ENCODE measurements at places on chromosomes 12 and 14. TPM values are rescaled to one million over a fixed set of nuclear protein-coding genes. Genes with fewer than 3 reads are reported as not detected.
A peak's percentile ranks its signal among the peaks of the same experiment; 100 is the strongest.

Gene CLEC9A
- not detected for total RNA-seq

Gene CD163
- total RNA-seq = not detected

Gene DAO
- not detected for total RNA-seq

Gene GLIPR1L1
- total RNA-seq = not detected

- no peak for DNase-seq
- peaks cover 11% of the 10 kb centered on the region for H3K27me3 ChIP-seq
- no peaks in the 10 kb centered on the region for H3K36me3 ChIP-seq
- no peak overlapping the region for H3K27ac ChIP-seq
- no peak overlapping the region for H3K4me3 ChIP-seq
These were observed 513.0 kb downstream of the NRXN3 start for GRCh38 chr14:78683206-78683605.

- H3K27me3 ChIP-seq = no peaks in the 10 kb centered on the region
- H3K4me3 ChIP-seq = no peak overlapping the region
- no peak for DNase-seq
These were observed 29.1 kb upstream of the SYT1 start for GRCh38 chr12:78835493-78835892.

GRCh38 chr12:97452230-97452629 lies 10.4 kb upstream of the RMST start:
- no peaks in the 10 kb centered on the region for H3K4me1 ChIP-seq
- H3K27ac ChIP-seq = no peak overlapping the region
- no peak for DNase-seq
- no peaks in the 10 kb centered on the region for H3K36me3 ChIP-seq

GRCh38 chr14:55845963-55846825 lies 266.2 kb downstream of the KTN1 start:
- H3K27ac ChIP-seq = no peak overlapping the region
- no peaks in the 10 kb centered on the region for H3K27me3 ChIP-seq
- H3K36me3 ChIP-seq = no peaks in the 10 kb centered on the region
- H3K4me1 ChIP-seq = peaks cover 24% of the 10 kb centered on the region
- no peak overlapping the region for H3K4me3 ChIP-seq

GRCh38 chr12:16076557-16076956 lies 165.4 kb downstream of the DERA start:
- no peak overlapping the region for H3K4me3 ChIP-seq
- H3K27ac ChIP-seq = no peak overlapping the region
- H3K36me3 ChIP-seq = no peaks in the 10 kb centered on the region

DNA sequence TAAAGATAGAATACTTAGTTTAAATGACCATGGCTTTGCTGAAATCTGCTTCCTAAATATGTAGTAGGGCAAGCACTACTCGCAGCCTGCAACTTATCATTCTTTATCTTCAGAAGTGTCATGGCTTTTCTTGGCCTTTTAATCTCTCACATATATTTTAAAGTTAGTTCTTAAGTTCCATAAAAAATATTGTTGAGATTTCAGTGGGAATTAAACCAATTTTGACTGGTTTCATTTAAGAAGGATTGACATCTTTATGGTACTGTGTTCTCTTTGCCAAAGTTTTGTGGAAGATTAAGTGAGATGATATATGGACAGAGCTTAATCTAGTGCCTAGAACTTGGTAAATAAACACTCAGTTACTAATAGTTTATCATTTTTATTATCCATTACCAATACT lies 56.7 kb downstream of the KIAA0586 start:
- H3K36me3 ChIP-seq = peaks cover 29% of the 10 kb centered on the region
- DNase-seq = no peak
- no peaks in the 10 kb centered on the region for H3K4me1 ChIP-seq
- no peak overlapping the region for H3K4me3 ChIP-seq
- no peak overlapping the region for H3K27ac ChIP-seq

- H3K27ac ChIP-seq = no peak overlapping the region
- no peak for DNase-seq
- H3K36me3 ChIP-seq = no peaks in the 10 kb centered on the region
These were observed 22.3 kb downstream of the AKAP3 start for GRCh38 chr12:4626543-4626942.

- H3K36me3 ChIP-seq = no peaks in the 10 kb centered on the region
- H3K27me3 ChIP-seq = peaks cover 47% of the 10 kb centered on the region
- no peak overlapping the region for H3K4me3 ChIP-seq
- no peaks in the 10 kb centered on the region for H3K4me1 ChIP-seq
These were observed 334.3 kb upstream of the OR4E1 start for GRCh38 chr14:22007784-22008412.

GRCh38 chr14:90305176-90305601 lies 26.6 kb downstream of the NRDE2 start:
- no peak for DNase-seq
- H3K4me1 ChIP-seq = no peaks in the 10 kb centered on the region
- H3K27me3 ChIP-seq = no peaks in the 10 kb centered on the region
- H3K36me3 ChIP-seq = peaks cover 43% of the 10 kb centered on the region
- H3K27ac ChIP-seq = no peak overlapping the region

- H3K4me3 ChIP-seq = no peak overlapping the region
- peaks cover 5% of the 10 kb centered on the region for H3K4me1 ChIP-seq
- no peaks in the 10 kb centered on the region for H3K27me3 ChIP-seq
- H3K36me3 ChIP-seq = no peaks in the 10 kb centered on the region
These were observed 98.1 kb upstream of the MAP1LC3B2 start for GRCh38 chr12:116461060-116461459.

- no peaks in the 10 kb centered on the region for H3K36me3 ChIP-seq
- H3K27me3 ChIP-seq = peaks cover 29% of the 10 kb centered on the region
- H3K4me3 ChIP-seq = no peak overlapping the region
- peak; percentile 59 for DNase-seq
- no peaks in the 10 kb centered on the region for H3K4me1 ChIP-seq
- no peak overlapping the region for H3K27ac ChIP-seq
These were observed 208.3 kb downstream of the EXOC5 start for GRCh38 chr14:57060276-57060955.

- peak overlapping the region; percentile 75 for H3K4me3 ChIP-seq
- H3K27ac ChIP-seq = peak overlapping the region; percentile 86
- no peak for DNase-seq
- no peaks in the 10 kb centered on the region for H3K27me3 ChIP-seq
- peaks cover 26% of the 10 kb centered on the region for H3K36me3 ChIP-seq
These were observed 912 bp downstream of the PSME1 start for GRCh38 chr14:24136684-24137528.

DNA sequence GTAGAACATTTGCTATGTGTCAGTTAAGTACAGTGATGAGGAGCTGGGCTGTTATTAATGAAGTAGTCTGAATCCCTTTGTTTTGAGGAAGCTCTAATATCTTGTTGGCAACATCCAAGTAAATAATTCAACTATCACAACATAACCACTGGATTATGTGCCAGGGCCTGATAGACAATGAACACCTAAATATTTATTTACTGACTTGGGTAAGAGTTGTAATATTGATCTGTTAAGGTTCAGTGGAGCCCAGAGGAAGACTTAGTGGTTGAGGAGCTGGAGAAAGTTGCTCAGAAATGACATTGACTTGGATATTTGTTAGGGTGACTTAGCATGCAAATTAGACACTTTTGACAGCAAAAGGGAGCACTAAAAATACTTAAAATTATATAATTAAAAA lies 26.8 kb downstream of the DERA start:
- no peaks in the 10 kb centered on the region for H3K27me3 ChIP-seq
- peaks cover 21% of the 10 kb centered on the region for H3K36me3 ChIP-seq
- no peak for DNase-seq
- no peak overlapping the region for H3K4me3 ChIP-seq
- H3K27ac ChIP-seq = no peak overlapping the region

GRCh38 chr12:76030341-76031080 lies 1.1 kb downstream of the PHLDA1 start:
- H3K27ac ChIP-seq = peak overlapping the region; percentile 96
- peak; percentile 41 for DNase-seq
- H3K36me3 ChIP-seq = peaks cover 44% of the 10 kb centered on the region

DNA sequence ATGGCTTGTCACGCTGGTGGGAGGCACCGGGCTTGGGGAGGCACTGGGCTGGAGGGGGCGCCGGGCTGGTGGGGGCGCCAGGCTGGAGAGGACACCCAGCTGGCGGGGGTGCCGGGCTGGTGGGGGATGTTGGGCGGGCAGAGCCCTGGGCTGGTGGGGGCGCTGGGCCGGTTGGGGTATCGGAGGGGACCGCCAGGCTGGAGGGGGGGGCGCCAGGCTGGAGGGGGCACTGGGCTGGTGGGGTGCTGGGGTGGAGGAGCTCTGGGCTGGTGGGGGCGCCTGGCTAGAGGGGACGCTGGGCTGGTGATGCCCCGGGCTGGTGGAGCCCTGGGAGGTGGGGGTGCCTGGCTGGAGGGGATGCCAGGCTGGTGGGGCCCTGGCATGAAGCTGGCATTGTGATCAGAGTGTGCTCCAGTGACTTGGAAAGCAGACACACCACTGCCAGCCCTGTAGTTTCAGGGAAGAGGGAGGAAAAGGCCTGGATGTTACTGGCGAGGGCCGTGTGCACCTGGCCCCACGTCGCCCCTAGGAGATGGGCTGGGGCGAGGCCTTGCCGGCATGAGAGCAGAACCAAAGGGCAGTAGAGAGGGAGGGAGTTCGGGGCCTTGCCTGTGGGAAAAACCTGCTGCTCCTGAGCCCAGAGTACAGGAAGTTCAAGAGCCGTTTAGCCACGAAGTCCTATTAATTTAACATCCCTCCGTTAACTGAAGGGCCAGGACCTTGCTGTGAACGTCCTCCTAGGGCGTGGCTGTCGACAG lies 13.1 kb downstream of the TEDC1 start:
- H3K27ac ChIP-seq = no peak overlapping the region
- H3K4me1 ChIP-seq = no peaks in the 10 kb centered on the region
- peaks cover 22% of the 10 kb centered on the region for H3K27me3 ChIP-seq
- peaks cover 13% of the 10 kb centered on the region for H3K36me3 ChIP-seq
- no peak overlapping the region for H3K4me3 ChIP-seq
- no peak for DNase-seq

- H3K27ac ChIP-seq = peak overlapping the region; percentile 54
- peaks cover 14% of the 10 kb centered on the region for H3K4me1 ChIP-seq
- peak overlapping the region; percentile 89 for H3K4me3 ChIP-seq
- H3K36me3 ChIP-seq = peaks cover 17% of the 10 kb centered on the region
These were observed 314 bp upstream of the DHRS7 start for GRCh38 chr14:60165547-60165876.

DNA sequence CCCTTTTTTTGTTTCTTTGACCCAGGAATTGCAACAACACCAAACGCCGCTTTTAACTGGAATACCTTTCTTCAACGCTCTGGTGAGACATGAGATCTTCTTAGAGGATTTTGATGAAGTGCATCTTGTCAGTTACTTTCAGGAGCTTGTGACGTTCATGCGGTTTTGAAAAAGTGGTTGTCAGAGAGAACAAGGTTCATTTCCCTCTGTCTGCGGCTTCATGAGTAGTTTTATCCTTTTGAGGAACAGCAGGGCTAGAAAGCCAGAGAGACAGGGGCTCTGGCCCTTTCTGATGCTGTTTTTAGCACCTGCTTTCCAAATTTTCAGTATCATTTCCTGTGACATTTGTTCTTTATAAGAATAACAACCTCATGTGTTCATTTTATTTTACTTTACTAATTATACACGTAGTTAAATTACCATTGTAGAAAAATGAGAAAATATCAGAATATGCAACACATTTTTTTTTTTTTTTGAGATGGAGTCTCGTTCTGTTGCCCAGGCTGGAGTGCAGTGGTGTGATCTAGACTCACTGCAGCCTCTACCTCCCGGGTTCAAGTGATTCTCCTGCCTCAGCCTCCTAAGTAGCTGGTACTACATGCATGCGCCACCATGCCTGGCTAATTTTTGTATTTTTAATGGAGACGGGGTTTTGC lies 61.8 kb downstream of the GLT1D1 start:
- no peak overlapping the region for H3K27ac ChIP-seq
- H3K4me1 ChIP-seq = peaks cover 13% of the 10 kb centered on the region
- H3K27me3 ChIP-seq = no peaks in the 10 kb centered on the region

GRCh38 chr14:50766338-50766886 lies 64.5 kb downstream of the NIN start:
- H3K4me3 ChIP-seq = no peak overlapping the region
- H3K4me1 ChIP-seq = peaks cover 5% of the 10 kb centered on the region
- DNase-seq = no peak
- no peak overlapping the region for H3K27ac ChIP-seq
- H3K27me3 ChIP-seq = no peaks in the 10 kb centered on the region
- H3K36me3 ChIP-seq = peaks cover 30% of the 10 kb centered on the region

DNA sequence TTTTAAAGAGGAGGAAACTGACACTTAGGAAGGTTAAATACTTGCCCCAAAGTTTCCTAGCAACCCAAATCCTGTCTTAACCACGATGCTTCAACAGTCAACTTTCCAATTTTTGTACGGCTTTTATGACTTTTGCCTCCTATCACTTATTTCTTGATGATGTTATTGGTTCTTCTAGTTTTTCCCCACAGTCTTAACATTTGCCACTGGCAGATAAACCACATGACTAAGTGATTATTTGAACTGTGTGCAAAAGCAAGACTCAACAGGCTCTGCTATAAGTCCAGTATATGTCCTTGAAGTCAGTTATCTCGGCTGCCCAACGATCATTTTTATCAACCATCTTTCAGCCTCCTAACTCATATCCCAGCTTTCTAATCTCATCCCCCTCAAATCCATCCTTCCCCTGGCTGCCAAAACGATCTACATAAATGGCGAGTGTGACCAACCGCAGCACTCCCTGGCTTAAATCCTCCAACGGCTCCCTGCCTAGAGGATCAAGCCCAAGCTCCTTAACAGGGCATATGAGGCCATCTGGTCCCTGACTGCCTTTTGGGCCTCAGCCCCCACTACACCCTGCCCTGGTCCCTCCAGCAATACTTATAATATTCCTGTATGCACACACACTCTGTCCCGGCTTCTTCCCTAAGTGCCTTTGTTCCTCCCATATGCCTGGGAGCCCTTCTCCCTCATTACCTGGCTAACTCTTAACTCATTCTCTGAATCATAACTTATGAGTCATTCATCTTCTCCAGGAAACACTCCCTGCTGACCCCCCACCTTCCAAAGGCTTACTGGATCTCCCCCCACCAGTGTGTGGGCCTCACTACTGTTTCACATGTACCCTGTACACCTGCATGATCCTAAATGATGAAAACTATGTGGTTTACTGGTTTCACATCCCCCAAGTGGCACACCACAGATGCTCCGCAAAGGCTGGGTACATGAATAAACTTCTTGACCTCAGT lies 8.8 kb downstream of the VPS37B start:
- peak overlapping the region; percentile 99 for H3K27ac ChIP-seq
- H3K4me1 ChIP-seq = peaks cover 43% of the 10 kb centered on the region
- no peaks in the 10 kb centered on the region for H3K27me3 ChIP-seq
- H3K4me3 ChIP-seq = peak overlapping the region; percentile 56

DNA sequence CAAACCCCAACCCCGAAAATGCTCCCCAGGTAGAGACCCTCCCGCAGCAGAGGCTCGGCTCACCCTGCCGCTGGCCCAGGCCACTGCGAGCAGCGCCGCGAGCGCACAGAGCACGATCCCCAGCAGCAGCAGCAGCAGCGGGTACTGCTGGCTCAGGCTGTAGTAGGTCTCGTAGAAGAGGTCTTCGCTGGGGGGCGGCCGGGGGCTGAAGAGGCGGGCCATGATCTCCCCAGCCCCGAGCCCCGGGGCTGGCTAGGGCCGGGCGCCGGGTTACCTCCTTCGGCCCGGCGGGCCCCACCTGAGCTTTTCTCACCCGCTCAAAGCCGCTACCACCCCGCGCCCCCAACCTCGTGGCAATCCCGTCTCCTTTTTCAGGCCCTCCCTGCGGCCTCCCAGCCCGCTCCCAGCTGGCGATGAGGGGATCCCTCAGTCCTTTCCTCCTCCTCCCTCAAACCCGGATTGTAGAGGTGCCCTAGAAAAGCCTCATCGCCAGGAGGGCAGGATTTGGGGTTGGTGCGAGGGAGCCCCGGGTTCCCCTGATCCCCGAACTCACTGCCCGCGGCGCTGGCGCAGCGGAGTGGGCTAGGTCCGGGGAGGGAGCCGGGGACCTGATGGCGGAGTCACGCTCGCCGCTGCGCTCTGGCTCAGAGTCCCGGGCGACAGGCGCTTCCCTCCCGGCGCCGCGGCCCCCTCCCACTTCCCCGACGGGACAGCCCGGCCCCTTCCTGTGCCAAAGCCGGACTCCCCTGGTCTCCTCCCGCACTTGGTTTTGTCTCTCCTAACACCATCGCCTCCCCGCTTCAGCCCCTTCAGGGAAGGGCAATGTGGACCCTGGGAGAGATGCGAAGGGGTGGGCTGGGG lies at the start of gene ADCY4:
Gene ADCY4, minus strand, starts transcription at position 641 of the 861 bp plus-strand sequence. Its CDS starts 419 bp downstream, at position 222.
- no peak within 1 kb of the TSS for H3K4me3 ChIP-seq
- H3K4me1 ChIP-seq = peaks cover 7% of the 10 kb centered on the region
- H3K36me3 ChIP-seq = peaks cover 6% of the 10 kb centered on the region

Measured in MCF 10A (cell line).